ENCODE measurements at places on chromosomes 1 and 21. TPM values are rescaled to one million over a fixed set of nuclear protein-coding genes. Genes with fewer than 3 reads are reported as not detected.

DNA sequence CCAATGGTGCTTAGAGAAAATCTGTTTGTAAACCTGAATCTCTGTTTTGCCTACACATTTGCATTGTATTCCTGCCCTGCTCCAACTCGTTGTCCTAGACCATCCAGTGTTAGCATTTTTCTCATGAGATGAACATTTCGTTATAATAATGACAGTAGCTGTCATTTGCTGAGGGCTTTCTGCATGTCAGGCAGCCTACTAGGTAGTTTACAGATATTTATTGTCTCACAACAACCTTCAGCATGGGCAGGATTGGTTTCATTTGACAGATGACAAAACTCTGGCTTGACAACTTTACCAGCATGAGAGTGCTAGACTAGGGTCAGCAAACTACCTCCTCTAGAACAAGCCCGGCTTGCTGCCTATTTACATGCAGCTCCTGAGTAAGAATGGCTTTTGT, 10.1 kb downstream of the ST6GALNAC3 start:
- DNase-seq = no peak

DNA sequence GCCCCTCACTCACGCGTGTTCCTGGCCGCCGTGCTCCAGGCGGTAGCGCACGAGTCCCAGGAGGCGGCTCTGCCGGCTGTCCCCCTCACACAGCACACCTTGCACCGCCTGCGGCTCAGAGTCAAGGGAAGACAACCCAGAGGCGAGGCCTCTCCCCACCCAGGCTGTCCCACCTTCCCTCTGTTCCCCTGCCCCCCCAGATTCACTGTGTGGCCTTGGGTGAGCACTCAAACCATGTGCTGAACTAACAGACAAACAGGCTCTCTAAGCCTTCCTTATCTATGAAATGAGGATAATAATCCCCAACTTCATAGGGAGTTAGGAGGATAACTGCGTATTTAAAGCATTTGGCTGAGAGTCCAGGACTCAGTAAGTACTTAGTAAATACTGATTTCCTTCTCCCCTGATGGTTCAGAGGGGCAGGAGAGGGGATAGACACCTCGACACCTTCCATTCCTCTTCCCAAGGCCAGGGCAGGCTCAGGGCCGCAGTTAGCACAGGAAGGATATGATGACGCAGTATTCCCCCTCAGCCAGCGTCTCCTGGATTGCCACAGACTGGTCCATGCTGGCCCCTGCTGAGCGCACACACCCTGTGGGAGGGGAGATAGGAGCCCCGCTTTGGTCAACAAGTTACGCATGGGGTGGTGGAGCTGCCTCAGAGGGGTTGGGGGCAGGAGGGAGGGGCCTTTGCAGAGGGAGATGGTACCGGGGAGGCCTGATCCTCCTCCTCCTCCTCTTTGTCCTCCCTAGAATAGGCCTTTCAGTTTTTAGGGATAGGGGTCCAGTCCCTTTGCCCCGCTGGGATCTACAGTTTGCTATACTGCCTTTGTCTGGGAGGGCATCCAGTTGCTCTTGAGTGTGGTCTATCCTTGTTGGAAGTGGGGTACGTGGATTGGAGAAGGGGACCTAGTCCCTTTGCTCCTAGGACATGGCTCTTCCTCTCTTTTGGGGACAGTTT, 830 bp downstream of the INPP5B start:
- DNase-seq = no peak

GRCh38 chr1:228180959-228181644, 15.5 kb downstream of the IBA57 start:
- no peak for DNase-seq

DNA sequence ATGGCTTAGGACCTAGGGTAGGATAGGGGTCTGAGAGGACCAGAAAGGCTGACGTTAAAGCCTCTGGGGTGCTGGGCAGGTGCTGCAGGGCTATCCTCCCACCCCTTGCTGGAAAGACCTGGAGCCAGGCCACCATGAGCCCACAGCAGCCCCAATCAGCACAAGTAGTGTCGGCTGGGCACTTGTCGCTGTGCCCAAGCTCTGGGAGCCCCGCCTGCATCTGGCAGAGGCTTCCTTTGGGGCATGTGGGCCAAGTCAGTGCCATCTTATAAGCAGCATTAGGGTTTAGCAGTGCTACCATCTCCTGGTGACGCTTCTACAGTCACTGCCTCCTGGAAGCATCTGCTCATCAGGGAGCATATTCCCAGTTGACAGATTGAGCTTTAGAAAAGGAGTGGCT, 31.3 kb downstream of the MAN1C1 start:
- no peak for DNase-seq

DNA sequence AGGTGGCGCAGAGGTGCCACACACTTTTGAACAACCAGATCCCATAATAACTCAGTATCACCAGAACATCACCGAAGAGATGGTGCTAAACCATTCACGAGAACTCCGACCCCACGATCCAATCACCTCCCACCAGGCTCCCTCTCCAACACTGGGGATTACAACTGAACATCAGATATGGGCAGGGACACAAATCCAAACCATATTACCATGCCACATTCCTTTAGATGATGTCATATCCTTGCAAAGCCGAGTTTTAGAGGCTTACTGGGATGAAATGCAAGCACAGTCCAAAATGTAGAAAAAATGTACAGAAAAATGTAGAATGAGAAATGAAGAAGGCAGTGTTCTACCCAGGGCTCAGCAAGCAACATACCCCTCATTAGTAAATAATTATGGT, 64.7 kb downstream of the SGIP1 start:
- no peak for DNase-seq

DNA sequence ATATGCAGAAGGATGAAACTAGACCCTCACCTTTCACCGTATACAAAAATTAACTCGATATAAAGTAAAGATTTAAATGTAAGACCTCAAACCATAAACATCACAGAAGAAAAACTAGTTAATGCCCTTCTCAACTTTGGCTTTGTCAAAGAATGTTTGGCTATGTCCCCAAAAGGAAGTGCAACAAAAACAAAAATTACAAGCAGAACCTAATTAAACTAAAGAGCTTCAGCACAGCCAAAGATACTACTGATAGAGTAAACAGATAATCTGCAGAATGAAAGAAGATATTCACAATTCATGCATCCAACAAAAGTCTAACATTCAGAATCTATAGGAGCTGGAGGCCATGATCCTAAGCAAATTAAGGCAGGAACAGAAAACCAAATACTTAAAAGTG, 824.6 kb upstream of the NEGR1 start:
- DNase-seq = no peak

GRCh38 chr1:54547601-54548388, at the start of gene ACOT11:
ACOT11 (plus strand) TSS chr1:54548228; CDS start chr1:54548310, 82 bp downstream.
- DNase-seq = no peak

GRCh38 chr1:37120279-37120678, 86.0 kb upstream of the GRIK3 start:
- no peak for DNase-seq

- no peak for DNase-seq
Observed at GRCh38 chr1:6794164-6794563, 8.9 kb downstream of the CAMTA1 start.

DNA sequence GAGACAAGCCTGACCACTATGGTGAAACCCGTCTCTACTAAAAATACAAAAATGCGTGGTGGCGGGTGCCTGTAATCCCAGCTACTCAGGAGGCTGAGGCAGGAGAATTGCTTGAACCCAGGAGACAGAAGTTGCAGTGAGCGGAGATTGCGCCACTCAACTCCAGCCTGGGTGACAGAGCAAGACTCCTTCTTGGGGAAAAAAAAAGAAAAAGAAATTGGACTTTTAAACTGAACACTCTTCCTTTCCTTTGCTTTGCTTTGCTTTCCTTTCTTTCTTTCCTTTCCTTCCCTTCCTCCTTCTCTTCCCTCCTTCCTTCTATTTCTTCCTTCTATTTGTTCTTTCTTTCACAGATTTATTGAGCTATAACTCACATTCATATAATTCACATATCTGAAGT, 43.3 kb upstream of the PUM1 start:
- no peak for DNase-seq

DNA sequence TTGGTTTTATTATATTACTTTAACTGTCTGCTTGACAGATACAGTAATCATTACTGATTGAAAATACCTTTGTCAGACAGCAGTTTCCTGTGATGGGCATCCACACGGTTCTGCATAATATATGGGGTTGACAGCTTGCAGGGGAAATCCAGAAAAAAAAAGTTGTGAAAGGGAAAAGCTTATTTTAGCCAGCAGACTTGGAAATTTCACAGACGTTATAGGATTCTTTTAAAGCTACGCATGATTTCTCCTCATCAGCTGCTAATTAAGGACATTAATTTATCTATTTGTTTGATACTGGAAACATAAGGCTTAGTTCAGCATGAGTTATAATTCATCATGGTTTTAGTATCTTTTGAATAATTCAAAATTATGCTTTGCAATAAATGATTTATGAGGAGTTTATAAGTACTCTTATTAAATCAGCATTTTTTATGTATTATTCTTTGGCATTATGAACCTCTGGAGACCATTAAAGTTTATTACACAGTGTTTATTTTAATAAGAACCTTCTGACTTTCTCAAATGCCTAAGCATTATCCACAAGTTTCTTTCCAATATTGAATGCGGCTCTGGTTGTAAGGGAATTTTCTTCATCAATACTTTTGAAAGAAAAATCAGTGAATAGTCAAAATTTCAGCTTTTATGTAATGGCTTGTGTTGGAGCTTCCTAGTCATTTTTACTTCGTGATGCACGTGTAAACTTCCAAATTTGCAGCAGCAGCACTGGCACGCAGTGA, 235.3 kb upstream of the KCNK2 start:
- DNase-seq = no peak

DNA sequence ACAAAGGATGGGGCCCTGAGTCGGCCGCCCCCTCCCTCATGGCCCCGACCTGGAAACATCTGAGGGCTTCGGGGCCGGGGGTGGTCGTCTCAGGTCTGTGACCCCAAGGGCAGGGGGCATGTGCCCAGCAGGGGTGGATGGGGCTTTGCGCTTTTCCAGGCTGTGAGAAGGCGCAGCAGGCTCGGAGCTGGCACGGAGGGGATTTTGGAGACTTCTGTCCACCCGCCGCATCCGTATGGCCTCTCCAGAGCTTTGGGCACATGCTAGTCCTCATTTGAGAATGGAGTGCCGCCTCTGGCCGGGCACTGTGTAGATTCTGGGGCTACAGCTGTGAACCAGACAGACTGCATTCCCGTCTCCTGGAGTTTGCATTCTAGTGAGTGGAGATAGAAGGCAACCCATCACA, 66.1 kb upstream of the WNT4 start:
- no peak for DNase-seq

GRCh38 chr1:233393926-233394680, 66.6 kb downstream of the MAP3K21 start:
- no peak for DNase-seq

- no peak for DNase-seq
Observed at GRCh38 chr1:116842654-116843053, 67.1 kb upstream of the PTGFRN start.

DNA sequence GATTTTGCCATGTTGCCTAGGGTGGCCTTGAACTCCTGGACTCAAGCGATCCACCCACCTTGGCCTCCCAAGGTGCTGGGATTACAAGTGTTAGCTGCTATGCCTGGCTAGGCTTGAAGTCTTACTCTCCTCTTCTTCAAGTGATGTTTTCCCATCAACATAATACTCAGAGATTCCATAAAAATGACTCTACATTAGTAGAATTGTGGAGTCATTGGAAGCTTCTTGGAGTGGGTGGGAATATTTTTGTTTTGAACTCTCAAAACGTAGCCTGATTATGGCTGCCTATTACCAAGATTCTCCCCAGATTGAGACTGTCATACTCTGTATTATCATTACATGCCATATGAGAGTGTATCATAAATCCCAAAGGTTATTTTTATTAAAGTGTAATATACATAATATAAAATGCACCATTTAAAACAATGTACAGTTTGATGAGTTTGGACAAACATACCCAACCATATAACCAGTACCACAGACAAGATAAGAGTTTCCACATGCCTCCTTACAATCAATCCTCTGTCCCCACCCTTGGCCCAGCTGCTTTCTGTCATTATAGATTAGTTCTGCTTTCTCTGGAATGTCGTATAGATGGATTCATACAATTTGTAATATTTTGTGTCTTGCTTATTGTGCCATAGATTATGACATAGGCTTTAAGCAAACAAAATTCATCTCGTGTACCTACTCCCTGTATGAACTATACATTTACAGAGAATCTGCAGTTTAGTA, 8.0 kb upstream of the DNM3 start:
- no peak for DNase-seq

GRCh38 chr1:77583483-77583882, 99.0 kb downstream of the ZZZ3 start:
- no peak for DNase-seq

- DNase-seq = no peak
Observed at GRCh38 chr1:229209386-229209785, 61.5 kb upstream of the RAB4A start.

Gene MAN1C1
- 5.0 TPM for total RNA-seq

Gene STUM
- not detected for total RNA-seq

Gene CD84
- 14.9 TPM for total RNA-seq

Gene HUNK
- total RNA-seq = 0.55 TPM

Gene CNR2
- total RNA-seq = 0.05 TPM

Gene LAPTM5
- 184 TPM for total RNA-seq
